Left cardiac atrium (tissue), 4 donors: ENCODE measurements at places on chromosomes 16 and 17. TPM values are rescaled to one million over a fixed set of nuclear protein-coding genes. Genes with fewer than 3 reads are reported as not detected.

DNA sequence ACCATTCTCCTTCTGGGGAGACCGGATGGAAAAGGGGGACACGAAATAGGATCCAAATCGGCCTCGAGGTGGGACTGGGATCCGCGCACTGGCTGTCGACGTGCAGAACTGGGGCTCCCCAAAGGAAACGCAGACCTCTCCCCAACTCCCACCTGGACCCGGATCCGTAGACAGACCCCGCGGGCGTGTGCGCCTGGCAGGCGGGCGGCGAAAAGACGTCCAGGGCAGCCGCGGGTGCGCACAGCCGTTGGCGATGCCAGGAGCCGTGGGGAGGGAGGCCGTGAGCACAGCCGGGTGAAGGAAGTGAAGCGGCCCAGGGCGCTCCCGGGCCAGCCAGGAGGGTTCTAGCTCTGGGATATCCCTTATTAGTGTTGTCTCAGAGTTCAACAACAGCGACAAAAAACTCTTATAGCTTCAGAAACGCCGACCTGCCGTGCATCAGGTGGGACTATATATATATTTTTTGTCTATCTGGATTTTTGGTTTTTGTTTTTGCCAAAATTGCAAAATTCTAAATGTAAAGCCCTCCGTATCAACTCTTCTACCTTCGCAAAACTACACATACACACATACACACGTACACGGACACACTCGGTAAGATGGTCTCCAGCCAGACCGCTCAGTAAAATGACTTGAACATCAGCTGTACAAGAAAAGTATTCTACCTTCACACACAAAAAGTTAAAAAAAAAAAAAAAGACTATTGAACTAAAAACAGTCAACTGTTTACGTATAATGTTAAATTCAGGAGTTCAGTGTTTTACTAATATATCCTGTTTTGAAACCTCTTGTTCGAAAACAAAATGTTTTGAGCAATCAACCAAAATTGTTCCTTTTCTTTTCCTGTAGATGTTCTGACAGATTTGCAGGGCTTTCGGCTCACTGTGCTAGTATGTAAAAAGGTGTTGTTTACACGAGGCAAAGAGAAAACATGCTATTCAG lies 5.2 kb upstream of the AATF start:
- DNase-seq, result no peak

GRCh38 chr16:12431561-12431960 lies 372.1 kb downstream of the CPPED1 start:
- DNase-seq, result no peak

- DNase-seq, result no peak
Measured at GRCh38 chr17:64398320-64398719, 7.7 kb upstream of the PECAM1 start.

DNA sequence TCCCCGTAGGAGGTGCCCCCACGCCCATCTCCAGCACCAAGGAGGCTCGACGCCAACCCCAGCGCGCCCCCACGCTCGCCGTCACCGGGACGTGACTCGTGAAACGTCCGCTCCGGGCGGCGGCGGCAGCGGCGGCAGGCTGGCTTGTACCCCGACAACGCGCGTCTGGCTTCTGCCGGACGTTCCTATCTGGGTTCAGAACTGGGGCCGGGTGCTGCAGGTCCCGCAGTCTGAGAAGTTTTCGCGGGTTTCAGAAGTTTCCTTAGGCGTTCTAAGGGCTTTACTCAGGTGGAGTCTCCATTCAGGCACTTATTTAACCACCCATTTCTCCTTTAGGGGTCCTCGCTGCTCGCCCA lies 672 bp upstream of the ALKBH5 start:
- DNase-seq, result peak; percentile 92

DNA sequence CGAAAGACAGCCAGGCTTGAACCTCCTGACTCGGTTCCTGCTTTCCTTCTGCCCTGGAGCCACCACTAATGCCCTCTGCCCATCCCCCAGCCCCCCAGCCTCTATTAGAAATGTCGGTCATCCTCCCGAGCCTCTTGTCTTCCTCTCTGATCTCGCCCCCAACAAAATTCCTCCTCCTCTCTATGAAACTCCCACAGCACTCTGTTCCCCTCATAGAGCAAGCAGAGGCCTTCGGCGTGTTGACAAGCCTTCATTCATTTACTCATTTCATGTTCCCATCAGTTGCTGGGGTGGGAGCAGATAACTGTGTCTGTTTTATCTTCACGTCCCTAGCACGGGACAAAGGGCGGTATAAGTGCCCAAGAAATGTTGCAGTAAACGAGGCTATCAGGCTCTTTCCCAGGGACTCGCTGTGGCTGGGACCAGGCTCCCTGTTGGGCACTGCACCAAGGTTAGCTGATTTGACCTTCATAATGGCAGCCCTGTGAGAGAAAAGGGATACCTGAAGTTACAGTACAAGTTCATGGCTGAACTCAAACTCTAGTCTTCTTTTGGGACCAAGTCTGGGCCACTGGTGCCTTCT lies 7.8 kb downstream of the FBXL19 start:
- no peak for DNase-seq

DNA sequence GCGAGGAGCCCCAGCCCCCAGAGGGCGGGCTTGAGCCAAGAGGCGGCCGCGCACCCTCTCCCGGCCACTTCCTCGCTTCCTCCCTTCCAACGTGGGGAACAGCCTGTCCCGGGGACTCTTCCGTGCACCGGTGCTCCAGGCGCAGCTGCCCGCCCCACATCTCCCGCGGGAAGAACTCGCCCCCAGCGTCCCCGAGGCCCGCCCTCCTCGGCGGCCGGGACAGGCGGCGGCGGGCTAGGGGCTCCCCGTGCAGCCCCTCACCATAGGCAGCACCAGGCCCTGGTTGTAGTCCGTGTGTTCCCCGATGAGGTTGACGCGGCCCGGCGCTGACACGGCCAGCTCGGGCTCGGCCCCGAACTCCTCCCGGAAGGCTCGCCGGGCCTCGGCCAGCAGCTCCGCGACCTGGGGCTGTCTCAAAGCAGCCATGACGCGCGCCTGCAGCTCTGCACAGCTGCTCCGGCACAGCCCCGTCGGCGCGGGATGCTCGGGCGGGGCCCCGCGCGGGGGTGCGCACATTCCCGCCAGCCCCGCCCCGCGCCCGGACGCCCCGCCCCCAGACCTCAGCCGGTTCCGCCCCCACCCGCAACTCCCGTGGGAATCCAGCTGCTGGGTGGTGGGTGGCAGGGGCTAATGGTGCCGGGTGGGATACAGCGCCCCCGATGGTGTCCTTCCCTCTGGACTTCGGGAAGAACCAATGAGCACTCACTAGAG lies at the start of gene GALK1:
Gene GALK1 (minus strand): TSS at position 482 of the 711 bp plus-strand sequence. CDS start 56 bp downstream, at position 426.
- peak; percentile 86 for DNase-seq

Gene RPS15A
- total RNA-seq, result 749 TPM

Gene TBX21
- total RNA-seq, result 0.80 TPM

Gene GJC1
- 28.5 TPM for total RNA-seq

Gene GRIN2A
- total RNA-seq, result 6.5 TPM

Gene PIGL
- 18.0 TPM for total RNA-seq
